Stimulated activated naive CD8-positive, alpha-beta T cell treated with anti-CD3 and anti-CD28 coated beads, Interleukin-15, Interleukin-2, amounts not matched to agents 100 U/mL and 50 U/mL, for 24 hours (primary cell): ENCODE measurements at places on chromosomes 7 and 10.

GRCh38 chr7:5437987-5438386 lies 14.4 kb upstream of the TNRC18 start:
- DNase-seq: no peak

DNA sequence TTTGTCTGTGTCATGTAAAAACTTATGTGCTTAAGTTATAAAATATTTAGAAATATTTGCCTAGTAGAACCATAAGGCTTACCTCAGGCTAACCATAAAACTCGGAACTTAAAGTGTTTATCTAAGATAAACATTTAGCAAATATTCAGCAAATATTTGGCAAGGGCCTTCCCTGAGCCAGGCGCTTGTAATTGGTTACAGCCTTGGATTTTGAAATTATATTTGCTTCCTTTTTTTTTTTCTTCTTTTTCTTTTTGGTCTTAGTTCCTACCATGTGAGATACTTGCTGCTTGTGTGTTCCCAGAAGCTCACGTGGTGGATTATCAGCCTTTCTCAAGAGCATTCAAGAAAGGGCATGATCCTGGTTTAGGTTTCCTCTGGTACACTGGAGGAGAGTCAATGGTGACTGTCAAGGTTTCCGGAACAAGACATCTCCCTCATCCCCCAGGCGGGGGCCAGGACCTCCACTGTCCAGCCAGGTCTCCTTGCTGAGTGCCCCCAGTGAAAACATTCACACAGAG lies 5.2 kb upstream of the BRI3 start:
- DNase-seq: no peak

GRCh38 chr10:5285186-5285585 lies 79.6 kb upstream of the UCN3 start:
- no peak for DNase-seq

DNA sequence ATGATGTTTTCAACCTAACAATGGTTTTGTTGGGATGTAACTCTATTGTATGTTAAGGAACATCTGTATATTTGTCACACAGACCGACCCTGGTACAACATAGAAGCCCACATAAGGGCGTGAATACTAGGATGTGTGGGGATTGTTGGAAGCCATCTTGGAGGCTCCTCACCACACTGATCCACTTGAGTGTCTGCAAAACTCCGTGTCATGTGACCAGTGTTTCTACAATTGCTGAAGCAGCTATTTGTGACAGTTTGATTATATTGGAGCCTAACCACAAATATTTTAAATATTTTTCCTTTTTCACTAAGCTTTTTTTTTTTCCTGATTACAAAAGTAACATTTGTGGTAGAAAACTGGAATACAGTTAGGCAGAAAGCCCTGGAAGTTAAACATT lies 27.9 kb downstream of the RALA start:
- no peak for DNase-seq

DNA sequence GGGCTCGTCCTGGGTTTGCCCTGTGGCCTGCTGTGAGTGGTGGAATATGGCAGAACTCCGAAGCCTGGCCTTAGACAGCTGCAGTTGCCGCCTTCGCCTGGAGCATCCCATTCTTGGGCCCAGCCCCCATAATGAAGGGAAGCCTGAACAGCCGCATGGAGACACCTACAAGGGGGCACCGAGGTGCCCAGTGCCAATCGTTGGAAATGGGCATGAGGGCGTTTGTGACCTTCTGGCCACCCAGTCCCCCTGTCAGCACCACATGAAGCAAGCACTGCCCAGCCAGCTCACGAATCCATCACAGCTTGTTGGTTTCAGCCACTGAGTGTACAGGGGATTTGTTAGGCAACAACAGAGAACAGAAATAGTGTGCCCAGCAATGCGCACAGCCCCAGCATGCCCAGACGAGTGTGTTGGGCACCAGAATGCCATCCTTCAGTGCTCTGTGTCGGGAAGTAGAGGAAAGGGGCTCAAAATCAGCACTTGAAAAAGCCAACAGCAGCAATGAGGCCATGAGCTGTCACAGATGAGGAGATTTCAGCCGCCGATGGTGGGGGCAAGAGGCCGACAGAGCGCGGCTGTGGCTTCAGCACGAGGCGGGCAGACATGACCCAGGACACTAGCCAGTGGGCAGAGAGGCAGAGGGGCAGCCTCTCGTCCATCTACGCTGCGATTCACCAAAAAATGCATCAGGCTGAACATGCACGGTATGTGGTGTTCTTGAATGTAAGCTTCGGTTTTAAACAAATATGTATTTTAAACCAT lies 91.2 kb downstream of the TNS3 start:
- no peak for DNase-seq

- DNase-seq: no peak
Measured at GRCh38 chr7:50599385-50599784, 34.2 kb upstream of the DDC start.

GRCh38 chr7:46542076-46542475 lies 621.0 kb upstream of the IGFBP3 start:
- DNase-seq: no peak

DNA sequence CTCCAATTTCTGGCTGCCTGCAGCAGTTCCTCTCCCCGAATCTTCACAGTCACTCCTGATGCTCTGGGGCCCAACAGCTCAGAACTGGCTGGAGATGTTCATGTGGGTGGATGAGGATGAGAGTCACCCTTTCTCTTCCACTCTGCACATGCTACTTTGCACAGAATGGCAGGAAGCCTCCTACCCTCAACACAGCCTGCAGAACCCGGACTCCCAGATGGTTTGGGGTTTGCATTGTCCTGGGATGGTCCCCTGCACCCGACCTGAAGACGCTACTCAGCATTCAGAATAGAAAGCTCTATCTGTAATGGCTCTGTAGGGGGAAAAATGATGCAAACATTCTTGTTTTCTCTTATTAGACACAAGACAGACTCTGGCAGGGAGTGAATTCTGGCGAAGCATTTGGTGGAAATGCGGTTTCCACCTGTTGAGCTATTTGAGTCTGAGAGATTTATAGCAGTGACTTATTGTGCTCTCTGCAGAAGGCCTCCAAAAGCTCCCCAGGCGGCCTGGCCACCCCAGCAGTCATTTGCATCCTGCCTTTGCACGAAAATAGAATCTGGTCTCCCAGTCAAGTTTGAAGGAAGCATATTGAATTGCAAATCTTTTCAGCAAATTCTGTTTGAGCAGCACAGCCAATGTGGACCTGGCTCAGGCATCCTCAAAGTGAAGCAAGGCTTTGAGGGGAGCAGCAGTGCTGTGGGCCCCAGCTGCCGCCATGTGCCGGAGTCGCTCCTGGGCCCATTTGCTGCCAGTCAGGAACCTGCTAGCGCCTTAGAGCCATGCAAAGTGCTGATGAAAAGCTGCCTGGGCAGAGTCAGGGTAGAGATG lies 309.3 kb downstream of the TCERG1L start:
- no peak for DNase-seq

- no peak for DNase-seq
Measured at GRCh38 chr10:1498746-1499358, 238.5 kb downstream of the ADARB2 start.

- DNase-seq: no peak
Measured at GRCh38 chr7:152115021-152115718, 89.7 kb downstream of the GALNT11 start.
